ENCODE measurements at places on chromosomes 12 and 14.

DNA sequence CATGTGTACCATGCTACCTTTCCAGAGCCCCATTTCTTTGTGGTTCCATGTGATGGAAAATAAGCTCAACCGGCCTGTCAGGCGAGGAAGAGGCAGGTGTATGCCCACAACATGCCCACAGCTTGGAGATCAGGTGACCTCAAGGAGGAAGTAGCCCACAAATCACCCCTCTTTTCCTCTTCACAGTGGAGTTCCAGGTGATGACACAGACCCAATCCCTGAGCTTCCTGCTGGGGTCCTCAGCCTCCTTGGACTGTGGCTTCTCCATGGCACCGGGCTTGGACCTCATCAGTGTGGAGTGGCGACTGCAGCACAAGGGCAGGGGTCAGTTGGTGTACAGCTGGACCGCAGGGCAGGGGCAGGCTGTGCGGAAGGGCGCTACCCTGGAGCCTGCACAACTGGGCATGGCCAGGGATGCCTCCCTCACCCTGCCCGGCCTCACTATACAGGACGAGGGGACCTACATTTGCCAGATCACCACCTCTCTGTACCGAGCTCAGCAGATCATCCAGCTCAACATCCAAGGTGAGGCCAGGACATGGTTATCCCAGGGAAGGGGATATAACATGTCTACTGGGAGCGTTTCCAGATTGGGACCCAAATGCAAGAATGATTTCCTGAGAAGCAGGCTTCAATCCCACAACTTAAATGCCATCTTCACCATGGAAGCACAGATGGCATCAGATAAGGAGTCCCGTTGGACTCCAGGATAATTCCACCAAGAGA is 5.5 kb downstream of the TAPBPL start:
- DNase-seq, result no peak

DNA sequence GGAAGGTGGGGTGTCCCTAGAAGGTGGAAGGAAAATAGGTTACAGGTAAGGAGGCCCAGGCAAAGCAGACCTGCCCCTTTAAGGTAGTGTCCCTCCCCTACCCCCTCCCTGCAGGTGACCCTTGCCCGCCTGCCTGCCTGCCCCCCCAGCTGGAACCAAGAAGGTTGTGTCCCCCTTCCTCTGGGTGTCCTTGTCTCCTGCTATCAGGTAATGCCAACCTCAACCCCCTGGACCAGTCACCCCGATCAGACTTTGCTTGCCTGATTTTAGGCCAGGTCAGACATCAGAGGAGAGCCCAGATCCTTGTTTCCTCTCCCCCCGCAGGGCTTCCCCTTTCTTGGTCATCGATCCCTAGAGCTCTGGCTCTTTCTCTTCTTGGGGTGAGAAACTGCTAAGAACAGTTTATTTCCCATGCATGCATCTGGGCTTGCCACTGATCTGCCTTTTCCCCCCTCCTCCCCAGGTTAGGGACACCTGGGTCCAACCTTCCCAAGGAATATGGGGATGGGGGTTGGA is at the start of gene SLC39A5:
Gene SLC39A5 (plus strand): TSS at position 136 of the 516 bp plus-strand sequence. CDS start 1,224 bp downstream, outside the sequence.
- DNase-seq, result no peak

- no peak for DNase-seq
Observed at GRCh38 chr12:121801595-121802484, 2.0 kb upstream of the SETD1B start.

- peak; percentile 4 for DNase-seq
Observed at GRCh38 chr12:29610473-29611170, 113.1 kb upstream of the OVCH1 start.

- DNase-seq, result no peak
Observed at GRCh38 chr12:132484891-132485441, 5.0 kb upstream of the FBRSL1 start.

GRCh38 chr12:124698211-124698997 is 131.0 kb upstream of the NCOR2 start:
- DNase-seq, result no peak

GRCh38 chr12:57119294-57120085 is 8.3 kb upstream of the STAT6 start:
- no peak for DNase-seq

GRCh38 chr12:46858368-46858767 is 32.6 kb upstream of the SLC38A4 start:
- no peak for DNase-seq

DNA sequence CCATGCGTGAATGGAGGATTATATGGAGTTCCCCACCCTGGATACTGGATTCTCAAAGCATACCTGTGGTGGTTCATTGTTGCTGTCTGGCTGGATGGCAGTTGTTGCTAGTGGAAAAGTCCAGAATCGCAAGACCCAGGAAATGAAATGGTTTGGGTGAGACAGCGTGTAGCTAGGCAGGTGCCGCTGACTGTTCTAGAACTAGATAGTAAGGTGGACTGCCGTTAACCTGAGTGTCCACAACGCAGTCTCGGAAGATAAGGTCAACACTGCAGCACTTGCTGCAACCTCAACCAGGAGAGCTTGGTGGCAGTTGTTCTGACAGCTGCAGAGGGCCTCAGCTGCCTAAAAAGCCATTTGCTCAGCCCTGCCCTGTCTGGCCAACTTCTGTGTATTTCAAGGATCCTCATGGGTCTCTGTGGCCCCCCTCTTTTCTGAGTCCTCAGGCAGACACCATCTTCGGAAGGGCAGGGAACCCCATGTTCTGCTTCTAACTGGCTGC is 15.5 kb upstream of the IRF2BPL start:
- no peak for DNase-seq

GRCh38 chr14:74664717-74665116 is 48.2 kb downstream of the AREL1 start:
- no peak for DNase-seq

DNA sequence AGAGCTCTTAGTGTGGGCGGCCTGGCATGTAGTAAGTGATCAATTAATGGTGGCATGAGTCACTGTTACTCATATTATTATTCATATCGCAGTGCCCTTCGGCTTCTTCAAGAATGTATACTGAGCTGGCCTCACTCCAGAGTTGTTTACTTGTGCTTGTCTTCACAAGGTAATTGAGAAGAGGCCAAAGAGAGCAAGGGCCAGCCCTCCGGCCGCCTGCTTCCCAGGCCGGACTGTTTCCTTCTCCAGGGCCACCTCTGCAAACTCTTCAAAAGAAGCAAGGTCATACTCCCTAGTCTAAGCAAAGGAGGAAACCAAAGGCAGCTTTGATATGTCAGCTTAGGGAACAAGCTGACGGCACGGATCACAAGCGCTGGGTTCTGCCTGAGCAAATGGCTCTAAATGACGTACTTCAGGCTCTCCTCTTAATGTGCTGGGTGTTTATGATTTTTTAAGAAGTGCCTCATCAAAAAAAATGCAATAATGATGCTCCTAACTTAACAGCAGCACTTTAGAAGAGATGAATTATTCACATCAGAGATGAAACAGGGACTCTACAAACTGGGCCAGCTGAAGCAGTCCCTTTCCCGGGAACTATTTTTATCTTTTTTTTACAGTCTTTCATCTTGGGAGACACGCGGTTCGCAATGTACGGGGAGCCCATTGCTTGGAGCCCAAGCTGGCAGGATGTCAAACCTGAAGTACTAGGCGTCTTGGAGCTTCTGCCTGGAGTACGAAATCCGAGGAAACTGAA is 65.6 kb upstream of the DLK1 start:
- DNase-seq, result no peak

DNA sequence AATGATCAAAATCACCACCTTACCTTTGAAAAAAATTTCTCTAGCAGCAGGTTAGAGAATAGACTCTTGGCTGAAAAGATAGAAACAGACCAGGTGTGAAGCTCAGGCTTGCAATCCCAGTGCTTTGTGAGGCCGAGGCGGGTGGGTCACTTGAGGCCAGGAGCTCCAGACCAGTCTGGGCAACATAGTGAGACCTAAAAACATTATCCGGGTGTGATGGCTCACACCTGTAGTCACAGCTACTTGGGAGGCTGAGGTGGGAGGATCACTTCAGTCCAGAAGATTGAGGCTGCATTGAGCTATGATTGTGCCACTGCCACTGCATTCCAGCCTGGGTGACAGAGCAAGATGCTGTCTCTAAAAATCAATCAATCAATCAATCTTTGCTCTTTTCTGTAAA is 105.3 kb upstream of the TBX3 start:
- DNase-seq, result no peak

GRCh38 chr12:91954326-91954725 is 191.3 kb downstream of the BTG1 start:
- DNase-seq, result no peak

DNA sequence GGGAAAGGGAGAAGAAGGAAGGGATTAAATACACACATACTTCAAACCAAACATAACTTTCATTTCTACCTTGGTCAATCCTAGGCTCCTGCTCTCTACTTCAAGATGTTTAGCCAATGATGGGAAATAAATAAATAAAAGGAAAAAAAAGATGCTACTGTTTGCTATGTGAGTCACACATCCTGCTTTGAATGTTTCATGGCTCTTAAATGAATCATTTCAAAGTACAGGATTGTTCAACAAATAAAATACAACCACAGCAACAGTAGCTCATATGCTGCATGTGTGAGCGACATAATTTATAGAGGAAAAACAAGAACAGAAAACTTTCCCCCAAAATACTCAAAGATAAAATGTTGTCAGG is 54.3 kb upstream of the NPFF start:
- DNase-seq, result no peak

- DNase-seq, result peak; percentile 92
Observed at GRCh38 chr12:6825398-6826124, 2.6 kb upstream of the P3H3 start.

DNA sequence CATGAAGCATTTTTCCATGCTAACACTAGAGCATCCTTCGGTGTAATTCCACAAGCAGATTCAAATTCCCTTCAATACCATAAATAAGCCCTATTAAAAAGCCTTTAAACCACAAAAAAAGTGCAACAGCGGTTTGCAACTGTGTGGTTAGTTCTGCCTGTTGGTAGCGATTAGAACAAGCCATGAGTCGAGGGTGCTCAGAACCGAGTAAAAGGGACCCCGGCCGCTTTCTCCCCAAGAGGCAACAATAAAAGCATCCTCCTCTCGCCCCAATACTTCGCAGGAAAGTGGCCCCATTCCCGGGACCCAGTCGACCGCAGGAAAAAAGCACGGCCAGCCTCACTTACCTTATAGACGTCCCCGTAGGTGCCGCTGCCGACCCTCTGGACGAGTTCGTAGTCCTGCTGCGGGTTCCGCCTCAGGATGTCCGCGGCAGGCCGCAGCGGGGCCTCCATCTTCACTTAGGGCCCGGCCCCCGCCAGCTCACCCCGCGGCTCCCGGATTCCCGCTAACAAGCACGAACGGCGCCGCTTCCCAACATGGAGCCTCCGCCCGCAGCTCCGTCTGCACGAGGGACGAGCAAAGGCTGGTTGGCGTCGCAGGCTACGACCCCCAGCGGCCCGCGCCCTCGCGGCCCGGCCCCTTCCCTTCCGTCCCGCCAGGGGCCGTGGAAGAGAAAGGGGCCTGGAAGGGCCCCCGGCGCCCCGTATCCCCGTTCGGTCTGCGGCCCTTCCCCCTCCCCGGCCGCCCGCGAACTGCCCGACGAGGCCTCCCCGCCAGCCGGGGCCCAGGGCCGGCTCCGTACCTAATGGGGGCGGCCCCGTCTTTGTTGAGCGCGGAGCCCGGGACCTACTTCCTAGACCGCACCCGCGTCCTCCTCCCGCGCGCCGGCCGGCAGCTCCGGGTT is 521 bp downstream of the MAP4K5 start:
- peak; percentile 82 for DNase-seq

DNA sequence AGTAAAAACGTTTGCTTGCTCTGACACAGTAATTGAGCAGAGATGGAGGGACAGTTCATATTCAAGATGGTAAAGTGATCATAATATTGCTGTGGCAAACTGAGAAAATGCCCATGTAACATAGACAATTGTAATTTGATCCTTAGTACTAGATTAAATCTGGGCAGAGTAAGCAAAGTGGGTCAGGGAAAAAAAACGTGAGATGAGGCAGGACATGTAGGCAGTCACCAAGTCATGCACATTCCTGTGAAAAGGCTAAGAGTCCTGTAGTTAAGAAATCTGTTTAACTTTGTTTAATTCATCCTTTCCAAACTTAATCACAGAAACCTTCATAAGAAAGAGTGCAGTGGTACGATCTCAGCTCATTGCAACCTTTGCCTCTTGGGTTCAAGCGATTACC is 16.1 kb downstream of the BTBD7 start:
- DNase-seq, result no peak

GRCh38 chr12:113667095-113667494 is 195.4 kb upstream of the LHX5 start:
- no peak for DNase-seq

- no peak for DNase-seq
Observed at GRCh38 chr14:45133683-45134050, 614 bp downstream of the FKBP3 start.

GRCh38 chr12:117360551-117361346 is 677 bp downstream of the NOS1 start:
- DNase-seq, result peak; percentile 71

DNA sequence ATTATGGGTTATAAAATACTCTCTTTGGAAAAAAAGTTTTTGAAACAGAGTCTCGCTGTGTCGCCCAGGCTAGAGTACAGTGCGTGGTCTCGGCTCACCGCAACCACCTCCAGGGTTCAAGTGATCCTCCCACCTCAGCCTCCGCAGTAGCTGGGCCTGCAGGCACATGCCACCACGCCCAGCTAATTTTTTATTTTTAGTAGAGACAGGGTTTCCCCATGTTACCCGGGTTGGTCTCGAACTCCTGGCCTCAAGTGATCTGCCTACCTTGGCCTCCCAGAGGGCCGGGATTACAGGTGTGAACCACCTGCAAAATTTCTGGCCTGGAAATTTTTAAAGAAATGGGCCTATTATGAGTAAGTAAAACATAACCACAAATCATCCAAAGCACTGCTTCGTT is 3.8 kb downstream of the USP15 start:
- DNase-seq, result no peak

DNA sequence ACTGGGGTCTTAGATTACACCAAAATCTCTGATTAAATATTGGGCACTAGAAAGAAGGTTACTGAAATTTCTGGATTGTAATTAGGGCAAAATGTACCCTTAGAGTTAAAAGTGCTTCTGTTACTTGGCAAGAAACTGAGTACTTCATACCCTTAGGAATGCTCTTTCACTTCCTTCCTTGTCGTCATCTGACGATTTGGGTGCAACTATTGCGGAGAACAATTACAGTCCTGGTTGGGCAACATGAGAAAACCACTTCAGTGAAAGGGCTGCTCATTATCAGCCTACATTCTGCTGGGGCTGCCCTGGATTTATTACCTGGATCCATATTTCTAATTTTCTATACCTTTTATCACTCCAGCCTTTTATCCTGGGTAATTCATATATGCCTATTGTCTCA is 348.5 kb upstream of the MDGA2 start:
- no peak for DNase-seq

DNA sequence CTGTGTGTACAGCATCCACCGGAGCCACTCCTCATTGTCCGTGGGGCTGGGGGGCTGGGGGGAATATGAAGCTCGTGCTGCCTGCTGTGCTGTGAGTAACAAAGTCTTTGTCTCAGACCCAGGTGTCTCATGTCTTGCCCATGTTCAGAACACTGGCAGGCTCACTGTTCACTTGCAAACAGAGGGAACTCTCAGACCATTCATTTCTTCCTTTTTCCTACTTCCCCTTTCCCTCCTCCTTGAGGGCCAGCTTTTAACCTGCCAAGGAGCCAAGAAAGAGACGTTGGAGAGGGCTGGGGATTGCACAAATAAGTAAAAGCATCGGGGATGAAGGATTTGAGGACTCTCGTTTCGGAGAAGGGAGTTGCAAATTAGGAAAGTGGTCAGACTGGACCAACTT is 21.6 kb downstream of the GPR132 start:
- no peak for DNase-seq

All from SK-N-SH (cell line).